ENCODE measurements at places on chromosomes 11 and 22.

GRCh38 chr11:66987924-66988637 lies 13.0 kb downstream of the C11orf86 start:
- no peak for DNase-seq

- DNase-seq = no peak
These were observed 7.7 kb upstream of the SLC22A8 start for GRCh38 chr11:63023222-63023814.

DNA sequence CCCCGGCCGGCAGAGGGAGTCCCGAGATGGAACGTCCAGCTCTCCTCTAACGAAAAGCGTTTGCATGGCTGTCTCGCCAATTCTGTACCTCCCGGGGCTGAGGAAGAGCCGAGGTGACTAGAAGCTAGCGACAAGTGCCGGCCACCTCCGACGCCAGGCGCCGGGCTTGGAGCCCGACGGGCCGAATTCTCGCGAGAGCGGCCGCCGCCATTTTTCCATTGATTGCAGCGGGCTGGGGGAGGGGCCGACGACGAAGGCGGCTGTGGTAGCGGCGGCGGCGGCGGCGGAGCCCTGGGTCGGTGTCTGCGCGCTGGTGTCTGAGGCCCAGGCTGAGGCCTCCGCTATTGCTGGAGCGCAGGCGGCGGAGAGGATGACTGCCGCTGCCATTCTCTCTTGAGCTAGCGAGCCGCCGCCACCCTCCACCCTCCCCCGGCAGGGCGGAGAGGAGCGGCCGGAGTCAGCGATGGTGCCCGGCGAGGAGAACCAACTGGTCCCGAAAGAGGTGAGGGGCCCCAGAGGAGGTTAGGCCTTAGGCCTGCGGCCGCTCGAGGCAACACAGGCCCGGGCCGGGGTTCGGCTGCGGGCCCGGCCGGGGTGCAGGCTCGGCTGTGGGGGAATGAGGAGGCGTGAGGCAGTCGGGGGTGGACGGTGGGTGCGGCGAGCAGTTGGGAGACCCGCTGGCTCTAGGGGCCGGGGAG lies at the start of gene USP47:
Gene USP47, plus strand, starts transcription at position 250 of the 698 bp plus-strand sequence. Its CDS starts 214 bp downstream, at position 464.
- peak; percentile 41 for DNase-seq

GRCh38 chr11:131653260-131653659 lies 282.8 kb downstream of the NTM start:
- no peak for DNase-seq

DNA sequence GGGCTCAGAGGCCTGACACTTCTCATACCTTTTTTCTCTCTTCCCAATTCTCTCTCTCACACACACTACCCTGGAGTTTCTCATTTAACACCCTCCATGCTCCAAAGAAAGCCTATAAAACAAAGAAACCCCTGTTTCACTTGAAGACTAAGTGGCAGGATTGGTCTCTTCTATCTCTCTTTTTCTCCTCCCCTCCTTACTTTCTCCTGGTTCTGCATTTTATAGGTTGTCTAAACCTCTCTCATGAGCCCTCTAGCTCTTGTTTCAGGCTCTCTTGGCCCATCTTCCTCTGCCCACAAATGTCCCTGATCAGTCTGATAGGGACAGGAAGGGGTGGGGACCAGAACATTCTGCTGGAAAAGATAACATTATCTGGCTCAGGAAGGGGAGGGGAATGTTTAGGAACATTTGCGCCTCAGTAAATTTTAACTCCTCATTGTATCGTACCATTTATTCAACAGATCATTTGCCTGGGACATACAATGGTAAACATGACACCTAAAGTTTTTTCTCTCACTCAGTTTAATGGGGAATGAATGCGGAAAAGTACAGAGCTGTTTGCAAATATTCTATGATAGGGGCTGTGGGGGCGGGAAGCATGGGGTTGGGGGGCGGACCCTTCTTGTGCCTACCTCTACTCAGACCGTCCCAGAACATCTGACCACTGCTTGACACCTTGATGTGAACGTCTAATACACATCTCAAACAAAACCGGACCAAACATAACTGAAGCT lies 10.8 kb downstream of the CRYBA4 start:
- DNase-seq = no peak

- no peak for DNase-seq
These were observed 70.4 kb upstream of the KCNQ1OT1 start for GRCh38 chr11:2770096-2770751.

DNA sequence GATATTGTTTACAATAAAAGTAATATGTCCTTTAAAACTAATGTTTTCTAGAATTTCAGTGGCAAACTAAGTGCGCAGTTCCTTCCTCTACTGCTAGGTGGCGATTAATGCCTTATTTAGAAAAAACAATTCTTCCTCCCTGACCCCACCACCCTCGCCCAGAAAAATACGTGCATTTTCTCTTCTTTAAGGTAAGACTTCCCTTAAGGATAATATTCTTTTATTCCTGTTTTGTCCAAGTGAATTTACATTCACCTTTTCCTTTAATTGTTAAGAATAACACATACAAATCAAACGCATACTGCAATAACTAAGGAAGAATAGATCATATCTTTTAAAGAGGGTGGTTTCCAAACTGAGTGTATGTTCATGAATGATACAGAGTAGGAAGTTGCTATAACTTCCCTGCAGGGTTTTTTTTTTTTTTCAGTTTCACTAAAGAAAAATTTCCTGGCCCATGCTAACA lies 17.0 kb upstream of the PSMA1 start:
- no peak for DNase-seq

DNA sequence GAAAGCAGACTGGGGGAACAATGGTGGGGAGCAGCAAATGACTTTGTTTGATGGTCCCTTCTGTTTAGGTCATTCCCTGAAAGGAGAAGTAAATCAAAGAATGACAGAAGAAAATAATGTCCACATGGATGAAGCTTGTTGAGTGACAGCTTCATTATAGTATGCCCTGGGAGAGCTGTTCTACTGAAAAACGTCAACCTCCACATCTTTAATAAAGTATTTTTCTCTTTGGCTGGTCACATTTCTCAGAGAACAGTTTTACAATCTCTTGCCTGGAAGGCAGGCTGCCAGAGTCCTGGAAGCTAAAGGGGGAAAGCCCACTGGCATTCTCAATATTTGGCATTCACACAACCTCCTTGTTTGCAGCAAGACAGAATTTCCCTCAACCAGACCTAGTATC lies 287.9 kb downstream of the SWAP70 start:
- no peak for DNase-seq

DNA sequence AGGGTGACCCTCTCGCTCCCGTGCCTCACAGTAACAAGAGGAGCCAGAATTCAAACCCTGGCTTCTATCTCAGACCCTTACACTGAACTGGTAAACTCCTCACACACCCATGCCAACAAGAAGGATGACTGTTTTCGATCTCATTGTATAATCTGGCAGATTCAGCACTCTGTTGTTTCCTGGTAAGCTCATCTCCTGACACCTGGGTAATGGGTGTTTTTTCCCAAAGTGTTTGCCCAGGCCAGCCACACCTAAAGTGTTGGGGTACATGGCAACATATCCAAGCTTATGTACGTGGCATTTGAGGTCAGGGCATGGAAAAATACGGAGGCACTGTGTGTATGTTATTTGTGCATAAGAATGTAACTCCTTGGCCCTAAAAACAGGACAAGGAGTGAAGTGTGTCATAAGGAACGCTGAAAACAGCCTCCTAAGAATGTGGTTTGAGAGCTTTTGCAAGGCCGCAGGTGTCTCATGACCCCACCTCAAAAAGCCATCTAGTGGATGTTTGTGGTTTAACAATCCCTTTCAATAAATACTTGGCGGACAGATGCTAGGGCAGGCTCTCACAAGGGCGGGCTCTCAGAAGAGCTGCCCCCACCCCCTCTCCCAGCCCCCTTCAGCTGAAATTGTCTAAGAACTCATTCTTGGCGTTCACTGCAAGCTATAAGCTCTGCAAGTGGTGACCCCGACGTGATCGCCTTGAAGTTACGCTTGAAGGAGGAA lies at the start of gene MS4A15:
Gene MS4A15, plus strand, starts transcription at position 561 of the 726 bp plus-strand sequence. CDS start 6,867 bp downstream, outside the sequence.
- DNase-seq = no peak

- DNase-seq = no peak
These were observed 160.7 kb downstream of the BARX2 start for GRCh38 chr11:129536338-129536737.

DNA sequence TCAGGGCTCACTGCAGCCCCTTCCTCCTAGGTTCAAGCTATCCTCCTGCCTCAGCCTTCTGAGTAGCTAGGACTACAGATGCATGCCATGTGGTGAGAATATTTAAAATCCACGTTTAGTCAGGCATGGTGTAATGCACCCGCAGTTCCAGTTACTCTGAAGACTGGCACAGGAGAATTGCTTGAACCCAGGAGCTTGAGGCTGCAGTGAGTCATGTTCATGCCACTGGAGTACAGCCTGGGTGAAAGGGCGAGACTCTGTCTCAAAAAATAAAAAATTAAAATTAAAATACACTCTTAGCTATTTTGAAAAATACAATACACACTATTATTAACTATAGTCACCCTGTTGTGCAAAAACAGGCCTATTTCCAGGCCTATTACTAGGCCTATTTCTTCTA lies 38.4 kb downstream of the NOX4 start:
- DNase-seq = no peak

GRCh38 chr11:89381094-89381493 lies 110.1 kb downstream of the NOX4 start:
- no peak for DNase-seq

DNA sequence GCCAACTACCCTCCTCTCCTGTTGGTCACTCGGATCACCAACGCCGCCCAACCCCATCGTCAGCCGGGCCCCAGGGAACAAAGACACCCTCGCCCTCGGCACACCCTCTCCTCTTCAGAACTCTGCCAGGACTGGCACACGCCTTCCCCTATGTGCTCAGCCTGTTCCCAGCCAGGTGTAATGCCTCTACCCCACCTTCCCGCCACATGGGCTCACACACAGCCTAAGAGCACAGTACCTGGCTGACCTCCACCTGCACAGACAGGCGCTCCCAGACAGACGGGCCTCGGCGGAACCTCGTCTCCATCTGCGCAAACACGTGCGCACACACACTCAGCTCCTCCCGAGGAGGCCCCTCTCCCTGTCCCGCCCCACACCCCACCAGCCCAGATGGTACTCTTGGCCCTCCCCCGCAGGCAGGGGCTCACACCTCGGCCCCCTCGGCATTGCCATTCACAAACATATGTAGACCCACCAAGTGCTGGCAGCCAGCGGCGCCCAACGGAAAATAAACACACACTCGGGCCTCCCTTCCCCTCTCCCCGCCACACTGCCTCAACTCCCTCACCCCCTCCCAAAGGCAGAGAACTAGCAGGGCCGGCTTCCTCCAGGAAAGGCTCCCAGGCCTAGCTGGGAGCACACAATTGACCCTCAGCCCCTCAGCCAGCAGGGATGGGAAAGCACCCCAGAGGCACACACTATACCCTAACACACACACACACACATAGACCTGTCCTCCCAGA lies 8.5 kb downstream of the ELFN2 start:
- no peak for DNase-seq

DNA sequence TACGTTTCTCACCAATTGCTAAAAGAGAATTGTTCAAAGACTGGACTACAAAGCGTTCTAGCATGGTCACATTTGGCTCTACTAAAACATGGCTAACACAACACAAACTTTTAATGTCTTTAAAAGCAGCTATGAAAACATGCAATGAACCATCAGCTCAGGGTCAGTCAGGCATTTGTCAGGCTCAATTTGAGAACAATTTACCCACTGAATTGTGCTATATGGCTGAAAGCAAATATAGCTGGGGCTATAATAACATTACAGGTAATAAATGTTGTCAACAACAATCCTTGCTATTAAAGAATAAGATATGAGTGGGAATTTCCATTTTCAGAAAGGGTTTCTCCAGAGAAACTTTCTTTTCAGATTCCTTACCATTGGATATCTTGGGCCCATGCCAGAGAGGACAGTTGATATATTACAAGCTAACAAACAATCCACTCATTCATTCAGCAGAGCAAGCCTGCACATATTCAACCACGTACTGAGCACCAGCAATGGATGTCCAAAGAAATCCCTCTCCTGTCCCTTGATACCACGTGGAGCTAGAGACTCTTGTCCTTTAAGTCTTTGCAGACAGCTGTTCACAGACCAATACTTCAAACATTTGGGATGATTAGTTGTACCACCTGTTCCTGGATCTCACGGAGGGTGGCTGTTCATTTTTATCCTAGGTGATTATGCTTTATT lies 82.5 kb upstream of the DDI1 start:
- DNase-seq = no peak

GRCh38 chr11:113647108-113647507 lies 59.0 kb downstream of the TMPRSS5 start:
- no peak for DNase-seq

DNA sequence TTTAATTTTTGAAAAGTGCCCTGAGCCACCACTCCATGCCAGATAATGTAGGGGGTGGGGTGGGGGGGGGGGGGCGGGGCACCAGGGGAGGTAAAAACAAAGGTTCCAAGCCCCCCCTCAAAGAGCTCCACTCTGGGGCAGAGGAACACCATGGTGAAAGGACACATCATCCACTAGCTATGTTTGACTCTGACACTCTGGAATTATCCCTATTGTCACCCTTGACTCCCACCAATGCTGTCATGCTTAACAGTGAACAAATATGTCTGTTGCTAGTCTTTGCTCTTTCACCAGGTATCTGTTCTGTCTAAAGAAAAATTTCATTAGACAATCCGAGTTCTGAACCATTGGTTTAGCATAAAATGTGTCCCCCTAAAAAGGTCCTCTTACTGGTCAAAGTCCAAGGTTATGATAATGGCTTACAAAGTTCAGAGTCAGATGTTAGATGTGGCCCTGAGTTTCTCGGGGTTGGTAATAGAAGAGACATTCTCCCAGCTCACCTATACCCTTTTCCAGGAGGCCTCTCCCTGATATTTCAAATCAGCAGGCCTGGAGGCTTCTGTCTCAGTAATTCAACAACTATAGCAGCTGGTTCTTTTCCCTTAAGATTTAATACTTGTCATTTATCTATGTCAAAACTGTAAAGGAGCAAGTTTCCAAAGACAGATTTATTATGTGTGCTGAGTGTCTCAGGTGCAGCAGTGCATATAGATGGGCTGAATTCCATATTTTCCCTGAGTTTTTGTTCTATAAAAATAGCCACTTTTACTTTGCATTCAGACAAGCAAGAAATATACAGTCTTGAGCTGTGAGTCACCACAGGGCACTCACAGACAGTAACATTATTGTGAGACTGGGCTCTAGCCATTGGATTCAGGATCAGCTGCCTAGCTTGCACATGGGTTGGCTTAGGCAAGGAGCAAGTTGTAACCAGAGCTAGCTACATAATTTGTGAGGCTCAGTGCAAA lies 174.1 kb downstream of the CSNK2A3 start:
- no peak for DNase-seq

GRCh38 chr22:37669586-37669985 lies 5.8 kb upstream of the LGALS1 start:
- no peak for DNase-seq

GRCh38 chr11:68946416-68947090 lies 34.2 kb downstream of the MRGPRD start:
- no peak for DNase-seq

DNA sequence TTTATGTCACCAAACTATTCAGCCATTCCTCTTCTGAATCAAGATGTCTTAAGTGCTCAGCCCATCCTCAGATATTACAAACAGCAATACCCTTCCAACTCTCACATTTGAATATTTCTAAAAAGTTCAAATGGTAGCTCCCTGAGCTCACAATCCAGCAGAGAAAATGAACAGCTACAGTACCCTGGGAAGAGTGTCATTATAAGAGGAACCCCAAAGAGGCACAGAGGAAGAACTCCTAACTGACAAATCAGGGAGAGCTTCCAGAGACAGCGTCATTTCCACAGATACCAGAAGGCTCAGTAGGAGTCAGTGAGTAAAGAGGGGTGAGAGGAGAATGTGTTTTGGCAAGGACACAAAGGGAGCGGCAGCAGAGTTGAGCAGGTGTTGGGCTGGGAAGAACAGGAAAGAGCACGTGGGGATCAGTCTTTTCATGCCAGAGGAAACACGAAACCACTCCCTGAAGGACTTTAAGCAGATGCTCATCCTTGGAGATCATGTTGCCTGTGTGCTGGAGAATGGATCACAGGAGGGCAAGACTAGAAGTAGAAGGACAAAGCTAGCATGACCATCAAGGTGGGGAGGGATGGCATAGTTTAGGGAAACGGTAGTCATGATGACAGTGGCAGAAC lies 4.3 kb downstream of the CLTCL1 start:
- peak; percentile 70 for DNase-seq
